ENCODE measurements at places on chromosomes 1 and 21.

GRCh38 chr1:234735476-234735875 is 125.5 kb upstream of the IRF2BP2 start:
- no peak for DNase-seq

DNA sequence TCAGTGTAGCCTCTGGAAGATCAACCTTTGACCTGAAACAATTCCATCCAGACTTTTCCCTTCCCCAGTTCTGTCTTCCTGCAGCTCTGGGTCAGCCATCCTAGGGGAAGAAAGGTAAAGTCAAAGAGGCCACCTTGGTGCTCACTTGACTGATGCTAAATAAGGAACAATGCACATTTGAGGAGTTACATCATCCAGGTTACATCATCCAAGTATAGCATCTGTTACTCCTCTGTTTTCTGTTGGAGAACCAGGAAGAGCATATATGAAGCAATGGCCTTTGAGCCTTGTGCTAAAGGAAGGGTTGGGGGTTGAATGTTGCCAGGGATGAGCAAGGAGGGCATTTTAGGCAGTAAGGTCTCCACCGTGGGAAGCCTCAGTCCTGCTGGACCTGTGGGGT is 3.1 kb upstream of the DSCAM start:
- DNase-seq: no peak

GRCh38 chr1:51331206-51332100 is 1.1 kb upstream of the TTC39A start:
- peak; percentile 68 for DNase-seq

DNA sequence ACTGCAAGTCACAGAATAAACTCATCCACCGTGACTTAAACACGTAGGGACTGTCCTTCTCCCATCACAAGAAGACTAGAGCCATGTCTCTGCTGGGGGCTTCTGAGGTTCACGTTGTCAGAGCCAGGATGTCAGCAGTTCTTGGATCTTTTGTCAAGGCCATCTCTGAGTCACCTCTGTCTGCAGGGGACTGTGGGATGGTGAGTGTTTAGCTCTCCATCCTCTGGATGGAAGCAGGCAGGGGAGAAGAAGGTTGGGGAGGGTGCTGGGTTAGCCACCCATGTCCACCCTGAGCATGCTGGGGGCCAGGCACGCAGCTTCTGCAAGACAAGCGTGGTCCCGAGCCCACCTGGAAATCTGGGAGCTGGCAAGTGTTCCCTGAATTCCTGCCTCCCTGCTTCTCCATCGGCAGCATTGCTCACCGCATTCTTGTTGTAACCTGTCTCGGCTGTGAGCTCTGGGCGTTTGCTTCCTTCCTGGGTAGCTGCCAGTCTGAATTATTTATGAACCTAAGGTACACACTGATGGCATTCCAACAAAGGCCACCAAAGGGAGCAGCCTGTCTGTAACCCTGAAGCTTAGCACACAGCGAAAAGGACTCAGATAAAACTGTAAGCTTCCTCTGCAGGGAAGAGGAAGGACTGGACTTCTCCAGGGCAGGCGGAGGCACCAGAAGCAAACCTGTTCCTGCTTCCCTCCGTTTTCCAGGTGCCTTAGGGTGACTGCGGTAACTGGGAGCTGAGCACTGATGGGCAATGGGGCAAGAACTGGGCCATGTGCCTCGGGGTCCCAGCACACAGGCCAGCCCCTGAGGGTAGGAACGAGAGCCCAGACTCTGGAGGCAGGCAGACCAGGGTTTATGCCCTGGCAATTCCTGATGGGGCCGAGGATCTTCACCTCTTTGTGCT is 88.6 kb downstream of the RIPK4 start:
- DNase-seq: no peak

- peak; percentile 93 for DNase-seq
Observed at GRCh38 chr1:186463511-186463910, 2.6 kb upstream of the PDC start.

- no peak for DNase-seq
Observed at GRCh38 chr1:52056937-52057231, 789 bp downstream of the BTF3L4 start.

Data from NCI-H82 (cell line).